ENCODE measurements at places on chromosomes 11 and 22.

DNA sequence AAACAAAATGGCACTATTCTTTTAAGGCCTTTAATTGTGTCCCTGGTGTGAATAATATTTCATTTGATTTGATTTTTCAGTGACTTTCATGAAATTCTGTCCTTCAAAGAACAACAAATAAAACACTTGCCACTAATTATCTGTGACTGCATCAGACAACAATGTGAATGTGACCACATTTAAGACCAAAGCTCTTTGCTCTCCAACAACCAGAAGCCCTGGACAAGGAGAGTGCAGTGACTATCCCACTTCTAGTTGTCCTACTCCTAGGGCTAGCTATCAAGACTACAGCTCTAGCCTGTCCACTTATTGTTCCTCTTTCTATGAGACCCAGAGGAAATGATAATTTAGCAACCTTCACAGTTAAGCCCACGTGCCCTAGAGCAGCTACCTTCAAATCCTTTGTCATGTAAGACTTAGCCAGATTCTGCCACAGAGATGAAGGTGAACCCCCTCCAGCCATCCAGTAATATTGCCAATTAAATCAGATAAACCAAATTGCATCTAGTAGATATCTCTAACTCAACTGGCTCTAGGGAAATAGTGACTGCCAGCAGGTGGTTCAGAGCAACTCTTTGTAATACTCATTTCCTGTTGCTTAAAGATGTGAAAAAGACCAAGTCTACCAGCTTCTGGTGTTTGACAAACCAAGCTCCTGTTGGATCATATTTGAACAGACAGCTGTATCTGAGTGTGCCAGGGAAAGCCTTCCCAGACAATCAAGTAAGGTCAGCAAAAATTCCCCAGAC is 142.6 kb upstream of the BLID start:
- DNase-seq: no peak

DNA sequence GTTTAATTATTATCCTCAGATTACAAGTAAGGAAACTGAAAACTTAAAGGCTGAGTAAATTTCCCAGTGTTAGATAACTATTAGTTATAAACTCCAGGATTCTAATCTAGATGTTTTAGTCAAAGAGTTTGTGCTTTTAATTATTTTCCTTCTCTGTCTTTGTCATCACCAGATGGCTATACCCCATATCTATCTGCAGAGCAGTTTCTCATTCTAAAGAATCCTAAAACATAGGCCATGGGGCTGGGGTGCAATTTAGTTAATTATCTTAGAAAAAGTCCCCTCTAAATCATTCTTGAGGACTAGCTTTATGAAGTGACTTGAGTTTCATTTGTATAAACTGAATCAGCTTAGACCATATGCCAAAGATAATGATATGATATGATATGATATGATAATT is 556.3 kb upstream of the ANO5 start:
- no peak for DNase-seq

DNA sequence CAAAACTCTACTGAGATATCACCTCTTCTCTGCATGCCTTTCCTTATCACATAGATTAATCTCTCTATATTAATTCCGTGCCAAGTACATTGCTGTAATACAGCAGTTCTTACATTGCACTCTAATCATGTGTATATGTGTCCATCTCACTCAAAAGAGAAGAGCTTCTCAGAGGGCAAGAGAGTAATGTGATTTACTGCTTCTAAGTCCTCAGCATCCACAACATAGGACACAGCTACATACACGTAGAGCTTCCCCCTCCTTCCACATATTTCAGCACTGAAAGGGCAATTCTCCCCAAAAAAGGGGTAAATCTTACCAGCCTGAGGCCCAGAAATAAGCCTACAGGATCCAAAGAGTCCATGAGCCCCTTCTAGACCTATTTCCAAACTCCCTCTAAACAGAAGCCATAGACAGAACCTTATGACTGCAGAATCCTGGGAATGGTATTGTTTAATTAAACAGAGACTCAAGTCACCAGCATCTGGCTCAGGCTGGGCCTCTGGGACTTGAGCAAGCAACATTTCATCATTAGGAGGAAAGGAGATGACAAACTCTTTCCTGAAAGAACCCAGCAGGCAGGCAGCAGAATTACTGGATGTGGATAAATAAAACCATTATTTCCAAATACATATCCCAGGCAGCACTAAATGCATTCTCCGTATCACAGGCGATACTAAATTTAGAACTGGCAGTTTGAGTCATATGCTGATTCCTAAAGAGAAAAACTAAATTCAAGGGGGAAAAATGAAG is 87.2 kb downstream of the KCNC1 start:
- no peak for DNase-seq

GRCh38 chr11:69141742-69142141 is 14.0 kb upstream of the SMIM38 start:
- DNase-seq: no peak

- peak; percentile 14 for DNase-seq
Measured at GRCh38 chr11:64916040-64916774, 802 bp downstream of the ATG2A start.

DNA sequence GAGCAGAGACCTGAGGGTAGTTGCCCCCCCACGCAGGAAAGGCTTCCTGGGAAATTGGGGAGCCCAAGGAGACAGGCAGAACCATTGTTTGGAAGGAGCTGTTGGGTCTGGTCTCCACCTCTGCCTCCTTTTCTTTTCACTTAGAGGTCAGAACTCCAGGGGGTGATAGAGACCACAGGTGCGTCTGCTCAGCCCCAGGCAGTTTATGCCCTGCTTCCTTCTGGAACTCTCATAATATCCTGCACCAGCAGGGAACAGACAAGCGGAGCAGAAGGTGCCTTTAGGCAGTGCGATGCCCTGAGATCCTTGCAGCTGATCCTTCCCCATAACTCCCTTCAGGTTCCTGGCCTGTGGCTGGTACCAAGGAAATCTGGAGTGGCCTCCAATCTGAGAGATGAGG is 120.2 kb downstream of the NECTIN1 start:
- DNase-seq: no peak

DNA sequence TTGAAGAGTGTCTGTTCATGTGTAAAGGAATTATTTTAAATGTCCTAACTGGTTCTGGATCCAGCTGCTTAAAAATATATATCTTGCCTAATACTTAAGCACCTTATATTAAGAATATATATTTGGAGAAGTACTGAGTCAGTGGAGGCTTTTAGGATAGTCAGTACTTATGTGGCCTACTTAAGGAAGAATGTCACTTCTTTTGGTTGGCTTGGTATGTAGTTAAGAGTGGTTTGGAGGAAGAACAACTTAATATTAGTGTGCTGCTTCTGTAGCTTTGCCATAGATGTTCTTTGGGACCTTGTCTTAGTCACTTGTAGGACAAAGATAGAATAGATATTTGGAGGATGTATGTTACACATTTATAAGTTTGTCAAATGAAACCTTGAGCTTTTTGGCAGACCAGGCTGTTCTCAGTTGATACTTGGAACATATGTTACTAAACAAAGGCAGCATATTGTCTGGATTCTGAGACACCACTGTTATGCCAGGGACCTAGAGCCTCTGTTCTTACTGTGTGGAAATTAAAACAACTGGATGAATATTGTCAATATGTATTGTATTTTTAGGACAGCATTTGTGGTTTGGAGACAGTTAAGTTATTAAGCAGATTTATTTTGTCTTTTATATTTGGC is 4.9 kb downstream of the HIPK3 start:
- no peak for DNase-seq

DNA sequence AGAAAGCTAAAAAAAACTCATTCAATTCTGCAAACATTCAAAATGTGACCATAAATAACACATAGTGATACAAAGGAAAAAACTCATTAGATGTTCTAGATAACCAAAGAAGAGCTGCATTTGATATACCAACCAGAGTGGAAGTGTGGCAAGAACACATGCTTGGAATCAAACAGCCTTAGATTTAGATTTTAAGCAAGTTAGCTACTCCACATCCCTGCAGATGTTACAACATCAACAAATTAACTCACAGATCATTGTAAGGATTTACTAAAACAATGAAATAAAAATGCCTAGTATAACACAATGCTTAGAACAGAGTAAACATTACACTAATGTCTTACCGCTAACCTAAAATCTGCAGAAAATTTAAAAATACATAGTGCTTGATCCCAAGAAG is 114.0 kb upstream of the AKIP1 start:
- no peak for DNase-seq

- DNase-seq: no peak
Measured at GRCh38 chr11:14339356-14339755, 19.6 kb downstream of the RRAS2 start.

DNA sequence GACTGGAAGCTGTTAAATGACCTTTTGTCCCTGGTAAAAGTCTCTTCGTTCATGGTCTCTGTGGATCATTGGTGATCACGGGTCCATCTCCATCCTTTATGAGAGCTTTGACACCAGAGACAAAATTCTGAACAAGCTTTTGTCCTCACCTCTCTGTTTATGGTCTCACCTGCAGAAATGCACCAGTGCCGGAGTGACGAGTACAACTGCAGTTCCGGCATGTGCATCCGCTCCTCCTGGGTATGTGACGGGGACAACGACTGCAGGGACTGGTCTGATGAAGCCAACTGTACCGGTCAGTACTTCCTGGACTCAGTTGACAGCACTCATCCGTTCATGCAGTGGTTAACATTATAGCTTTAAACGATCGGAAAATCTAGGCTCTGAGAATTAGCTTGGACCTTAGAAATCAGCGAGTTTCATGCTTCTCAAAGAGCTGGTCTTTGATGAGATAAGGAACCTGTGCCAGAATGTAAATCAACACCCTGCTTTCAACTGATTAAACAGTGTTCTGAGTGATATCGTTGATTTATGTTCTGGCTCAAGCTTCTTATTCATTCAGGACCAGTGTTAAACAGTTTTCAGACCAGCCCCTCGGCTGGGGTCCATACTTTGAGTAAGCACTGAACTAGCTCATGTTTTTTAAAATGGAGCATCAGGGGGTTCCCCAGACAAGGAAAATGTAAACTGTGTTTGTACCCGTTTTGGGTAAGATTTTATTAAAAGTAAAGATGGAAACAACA is 124.5 kb upstream of the SORL1-AS1 start:
- DNase-seq: no peak

DNA sequence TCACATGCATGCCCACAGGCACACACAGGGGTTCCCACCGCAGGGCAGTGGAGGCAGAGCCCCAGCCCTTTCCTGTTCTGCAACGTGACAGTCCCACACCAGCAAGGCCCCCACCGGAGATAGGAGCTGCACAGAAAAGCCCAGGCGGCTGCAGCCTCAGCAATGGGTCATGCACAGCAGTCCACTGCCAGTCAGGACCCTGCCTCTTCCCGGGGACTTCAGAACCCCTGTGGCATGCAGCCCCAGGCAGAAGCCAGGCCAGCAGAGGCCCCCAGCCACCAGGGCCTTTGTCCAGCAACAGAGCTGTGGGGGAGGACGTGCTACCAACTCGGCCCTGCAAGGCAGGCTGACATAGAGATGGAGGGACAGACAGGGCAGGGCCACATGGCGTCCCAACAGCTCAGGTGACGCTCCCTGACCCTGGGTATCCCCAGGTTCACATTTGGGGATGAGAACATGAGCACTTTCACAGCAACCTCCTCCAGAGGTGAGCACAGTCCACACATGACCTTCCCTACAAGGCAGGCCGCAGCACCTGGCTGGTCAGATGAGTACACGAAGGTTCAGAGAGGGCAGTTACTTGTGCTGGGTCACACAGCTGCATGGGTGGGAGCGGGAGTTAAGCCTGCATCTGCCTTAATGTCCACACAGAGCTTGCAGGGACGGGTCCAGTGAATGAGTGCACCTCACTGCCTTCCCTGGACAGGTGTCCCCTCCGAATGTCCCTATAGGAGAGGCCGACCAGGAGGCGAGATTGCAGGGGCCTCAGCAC is 87.3 kb downstream of the CELSR1 start:
- no peak for DNase-seq

- no peak for DNase-seq
Measured at GRCh38 chr11:128662076-128662475, 31.8 kb upstream of the FLI1 start.

- no peak for DNase-seq
Measured at GRCh38 chr11:117478126-117478860, 150.6 kb downstream of the CEP164 start.

- no peak for DNase-seq
Measured at GRCh38 chr11:86755146-86755545, 45.2 kb upstream of the PRSS23 start.

DNA sequence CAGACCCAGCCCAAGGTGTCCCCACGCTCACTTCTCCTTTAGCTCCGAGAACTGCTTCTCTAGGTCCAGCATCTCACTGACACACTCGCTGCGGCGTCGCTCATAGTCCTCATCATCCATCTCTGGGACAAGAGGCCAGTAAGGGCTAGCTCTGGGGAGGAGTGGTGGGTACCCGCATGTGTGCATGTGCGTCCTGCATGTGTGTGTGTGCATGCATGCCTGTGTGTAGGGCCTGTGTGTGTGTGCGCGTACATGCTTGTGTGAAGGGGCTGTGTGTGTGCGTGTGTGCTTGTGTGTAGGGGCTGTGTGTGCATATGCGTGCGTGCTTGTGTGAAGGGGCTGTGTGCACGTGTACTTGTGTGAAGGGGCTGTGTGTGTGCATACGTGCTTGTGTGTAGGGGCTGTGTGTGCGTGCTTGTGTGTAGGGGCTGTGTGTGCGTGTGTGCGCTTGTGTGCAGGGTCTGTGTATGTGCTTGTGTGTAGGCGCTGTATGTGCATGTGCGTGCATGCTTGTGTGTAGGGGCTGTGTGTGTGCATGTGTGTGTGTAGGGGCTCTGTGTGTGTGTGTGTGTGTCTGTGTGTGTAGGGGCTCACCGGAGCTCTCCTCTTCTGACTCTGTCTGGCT is 3.3 kb downstream of the BRMS1 start:
- no peak for DNase-seq

DNA sequence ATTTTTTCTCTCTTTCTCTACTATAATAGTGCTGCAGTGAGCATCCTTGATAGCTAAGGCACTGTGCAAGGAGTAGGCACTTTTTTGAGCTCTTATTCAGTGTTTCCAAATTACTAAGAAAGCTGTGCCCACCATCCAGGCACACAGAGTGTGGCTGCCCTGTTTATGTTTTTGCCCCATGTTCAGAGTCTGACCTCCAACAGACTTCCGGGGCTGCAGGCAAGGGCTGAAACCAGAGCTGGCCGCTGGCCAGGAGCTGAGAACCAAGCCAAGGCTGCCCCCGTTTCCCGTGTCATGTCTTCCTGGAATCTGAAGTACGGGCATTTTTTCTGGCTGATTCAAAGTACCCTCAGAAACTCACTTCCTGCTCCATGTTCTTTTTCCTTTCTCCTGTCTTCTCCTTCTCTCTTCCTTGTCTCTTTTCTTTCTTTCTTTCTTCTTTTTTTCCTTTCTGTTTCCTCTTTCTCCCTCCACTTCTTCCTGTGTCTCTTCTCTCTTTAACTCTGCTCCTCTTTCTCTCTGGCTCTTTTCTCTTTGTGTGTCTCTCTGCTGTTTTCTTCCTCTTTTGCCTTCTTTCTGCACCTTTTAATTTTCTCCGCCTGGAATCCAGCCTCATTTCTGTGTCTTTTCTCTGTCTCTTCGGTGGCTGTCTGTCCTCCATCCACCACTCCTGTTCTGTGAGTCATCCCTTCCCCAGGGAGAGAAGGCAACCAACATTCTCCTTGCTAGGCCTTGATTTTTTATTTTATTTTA is 17.0 kb upstream of the KCTD14 start:
- no peak for DNase-seq

GRCh38 chr22:29713156-29713727 is 6.6 kb upstream of the CABP7 start:
- no peak for DNase-seq

All from activated CD4-positive, alpha-beta T cell treated with anti-CD3 and anti-CD28 coated beads, Interleukin-2, amount 50 U/mL, for 4 hours (primary cell).